Mesenteric fat pad (tissue), 1 donor: ENCODE measurements at places on chromosomes 5 and 9. TPM values are rescaled to one million over a fixed set of nuclear protein-coding genes. Genes with fewer than 3 reads are reported as not detected.
A peak's percentile ranks its signal among the peaks of the same experiment; 100 is the strongest.

C5orf58 gene
- total RNA-seq: not detected

CAMK4 gene
- 0.42 TPM for total RNA-seq

DNA sequence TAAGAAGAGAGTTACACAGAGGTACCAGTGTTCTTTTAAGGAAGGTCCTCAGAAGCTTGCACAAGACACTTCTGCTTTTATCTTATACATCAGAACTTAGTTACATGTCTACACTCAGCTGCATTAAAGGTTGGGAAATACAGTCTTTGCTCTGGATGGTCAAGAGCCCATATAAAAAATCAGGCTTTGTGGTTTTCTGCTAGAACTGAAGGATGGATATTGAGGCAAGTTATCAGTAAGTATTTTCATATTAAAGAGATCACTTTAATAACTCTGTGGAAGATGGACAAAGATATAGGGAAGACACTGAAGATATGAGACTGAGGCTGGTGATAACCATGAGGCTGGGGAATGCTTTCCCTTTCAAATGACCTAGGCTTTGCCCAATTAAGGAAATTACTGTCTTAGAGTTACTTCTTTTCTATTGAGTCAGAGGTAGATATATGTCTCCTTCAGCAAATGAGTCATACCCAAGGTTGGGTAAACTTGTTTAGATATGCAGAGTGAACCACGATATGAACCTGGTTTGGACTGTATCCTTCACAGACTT lies 87.0 kb upstream of the TNC start:
- DNase-seq: no peak

DNA sequence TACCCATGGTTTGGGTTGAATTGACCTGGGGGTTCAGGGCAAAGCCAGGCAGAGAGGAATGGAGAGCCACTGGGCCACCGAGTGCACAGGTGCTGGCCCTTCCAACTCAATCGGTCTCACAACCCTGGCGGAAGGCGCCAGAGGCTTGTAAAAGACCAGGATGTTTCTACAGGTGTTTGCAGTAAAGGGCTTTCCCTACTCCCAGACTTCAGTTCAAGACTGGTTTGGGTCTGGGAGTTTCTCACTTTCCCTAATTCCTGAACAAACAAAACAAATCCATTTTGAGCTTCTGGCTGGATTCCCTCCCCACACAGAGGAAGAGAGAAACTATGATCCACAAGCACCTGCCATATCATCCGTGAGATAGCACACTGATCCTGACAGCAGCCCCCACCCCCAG lies 125.2 kb upstream of the KLF4 start:
- no peak for DNase-seq

GRCh38 chr5:110838961-110839360 lies 100.2 kb downstream of the SLC25A46 start:
- DNase-seq: no peak

DNA sequence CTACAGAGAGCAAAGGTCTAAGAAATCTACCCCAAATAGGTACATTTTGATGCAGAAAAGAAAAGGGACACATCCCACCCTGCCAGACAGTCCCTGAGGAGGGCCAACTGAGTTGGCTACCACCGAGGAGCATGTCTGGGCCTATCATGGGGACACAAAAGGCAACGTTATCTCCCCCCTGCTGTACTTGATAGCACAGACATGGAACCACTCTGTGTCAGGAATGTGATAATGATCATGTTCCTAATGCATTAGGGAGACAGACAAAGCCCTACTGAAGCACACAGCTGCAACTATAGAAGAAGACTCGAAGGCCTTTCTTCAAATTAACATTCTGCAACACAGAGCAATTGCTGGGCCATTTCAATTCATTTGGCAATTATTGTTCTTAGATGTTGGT lies 84.5 kb downstream of the ENC1 start:
- DNase-seq: no peak

DNA sequence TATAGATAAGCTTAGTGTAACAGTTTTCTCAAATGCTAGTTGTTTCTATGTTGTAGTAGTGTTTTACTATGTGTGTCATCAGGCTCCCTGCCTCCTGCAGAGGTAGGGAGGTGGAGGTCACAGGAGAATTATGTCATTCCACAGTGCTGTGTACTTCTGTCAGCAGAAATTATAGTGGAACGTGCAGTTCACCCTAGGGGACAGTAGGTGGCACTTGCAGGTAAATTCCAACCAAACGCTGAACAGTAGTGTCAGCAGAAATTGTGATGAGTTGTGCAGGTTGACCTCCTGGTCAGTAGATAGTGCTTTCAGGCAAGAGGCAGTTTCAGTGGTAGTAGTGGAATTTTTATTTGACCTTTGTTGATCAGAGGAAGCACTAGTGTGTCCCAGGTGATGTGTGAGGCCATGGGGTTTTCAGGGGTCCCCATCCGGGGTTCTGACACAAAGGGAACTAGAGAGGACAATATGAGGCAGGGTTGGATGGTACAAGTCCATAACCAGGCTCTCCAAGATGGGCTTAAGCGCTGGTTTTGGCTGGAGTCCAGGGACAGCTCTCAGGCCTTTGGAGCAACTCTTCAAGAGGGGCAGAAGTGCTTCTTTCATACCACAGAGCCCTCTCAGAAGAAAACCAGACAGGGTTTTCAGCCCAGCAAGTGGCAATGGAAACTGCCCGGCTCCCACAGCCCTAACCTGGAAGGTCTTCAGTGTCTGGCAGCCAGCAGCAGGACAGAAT lies 402.9 kb downstream of the CYLC2 start:
- no peak for DNase-seq

DNA sequence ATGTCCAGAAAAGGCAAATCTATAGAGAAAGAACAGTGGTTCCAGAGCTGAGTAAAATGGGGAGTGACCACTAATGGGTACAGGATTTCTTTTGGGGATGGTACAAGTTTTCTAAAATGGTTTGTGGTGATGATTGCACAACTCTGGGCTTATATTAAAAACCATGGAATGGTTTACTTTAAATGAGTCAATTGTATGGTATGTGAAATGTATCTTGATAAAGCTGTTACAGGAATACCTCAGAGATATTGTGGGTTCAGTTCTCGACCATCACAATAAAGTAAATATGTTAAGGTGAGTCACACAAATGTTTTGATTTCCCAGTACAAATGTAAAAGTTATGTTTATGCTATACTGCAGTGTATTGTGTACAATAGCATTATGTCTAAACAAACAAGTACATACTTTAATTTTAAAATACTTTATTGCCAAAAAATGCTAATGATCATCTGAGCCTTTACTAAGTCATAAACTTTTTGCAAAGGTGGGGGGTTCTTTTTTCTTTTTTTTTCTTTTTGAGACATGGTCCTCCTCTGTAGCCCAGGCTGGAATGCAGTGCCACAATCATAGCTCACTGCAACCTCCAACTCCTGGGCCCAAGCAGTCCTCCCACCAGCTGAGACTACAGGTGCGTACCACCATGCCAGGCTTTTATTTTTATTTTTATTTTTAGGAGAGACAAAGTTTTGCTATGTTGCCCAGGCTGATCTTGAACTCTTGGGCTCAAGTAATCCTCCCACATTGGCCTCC lies 65.9 kb downstream of the SHOC1 start:
- no peak for DNase-seq

- peak; percentile 28 for DNase-seq
These were observed 38.4 kb downstream of the EGR1 start for GRCh38 chr5:138503487-138504270.

DNA sequence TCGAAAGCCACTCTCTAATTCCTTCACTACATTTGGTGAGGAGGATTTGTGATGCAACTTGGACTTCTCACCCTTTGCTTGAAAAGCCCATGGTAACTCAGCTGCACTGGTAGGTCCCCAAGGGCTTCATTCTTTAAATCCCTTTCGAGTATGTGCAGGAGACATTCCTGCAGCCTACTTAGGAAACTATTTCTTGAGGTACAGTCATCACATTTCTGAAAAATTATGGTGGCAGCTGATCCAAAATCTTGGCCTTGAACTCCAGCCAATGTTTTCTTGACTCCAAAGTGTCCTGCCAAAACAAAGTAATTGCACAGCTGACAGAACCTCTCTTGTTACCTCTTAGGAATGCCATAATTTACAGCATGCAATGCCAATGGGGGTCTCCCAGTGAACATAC lies 99.7 kb downstream of the NPR3 start:
- no peak for DNase-seq
